ENCODE measurements at places on chromosomes 3 and 15.

DNA sequence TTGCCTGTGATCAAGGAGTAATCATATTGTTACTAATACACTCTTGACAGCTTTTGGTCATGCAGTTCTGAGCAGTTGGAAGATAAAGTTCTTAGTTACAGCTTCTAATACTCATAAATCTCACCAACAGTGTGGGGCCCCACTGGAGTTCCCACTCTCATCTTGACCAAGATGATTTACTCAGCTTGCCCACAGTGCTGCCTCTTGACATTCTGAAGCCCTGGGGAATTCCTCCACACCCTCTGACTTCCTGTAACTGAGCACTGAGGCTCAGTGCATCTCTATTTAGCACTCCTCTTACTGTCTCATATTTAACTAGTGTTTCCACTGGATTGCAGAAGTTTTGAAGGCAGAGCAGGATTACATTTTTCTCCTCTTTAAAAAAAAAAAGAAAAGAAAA lies 1.9 kb upstream of the ARL6IP5 start:
- H3K36me3 ChIP-seq: peaks cover 14% of the 10 kb centered on the region
- peaks cover 64% of the 10 kb centered on the region for H3K4me1 ChIP-seq
- peak overlapping the region; percentile 97 for H3K27ac ChIP-seq

DNA sequence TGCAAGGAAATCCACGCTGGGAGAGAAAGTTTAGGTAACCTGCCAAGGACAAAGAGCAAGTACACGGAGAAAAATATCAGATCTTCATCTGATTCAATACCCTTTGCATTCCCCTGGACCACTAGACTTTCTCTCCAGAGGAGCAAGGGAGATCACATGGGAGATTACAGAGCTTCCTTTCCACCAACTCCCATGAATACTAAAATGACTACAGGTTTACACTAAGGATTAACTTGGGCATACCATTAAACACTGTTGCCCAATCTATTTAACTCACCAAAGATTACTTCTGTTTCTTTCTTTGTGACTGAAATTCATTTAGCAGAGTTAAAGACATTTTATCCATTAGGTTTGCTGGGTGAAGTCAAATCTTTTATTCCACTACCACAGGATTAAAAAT lies 71.2 kb downstream of the RYK start:
- peaks cover 5% of the 10 kb centered on the region for H3K4me1 ChIP-seq
- no peak for DNase-seq

DNA sequence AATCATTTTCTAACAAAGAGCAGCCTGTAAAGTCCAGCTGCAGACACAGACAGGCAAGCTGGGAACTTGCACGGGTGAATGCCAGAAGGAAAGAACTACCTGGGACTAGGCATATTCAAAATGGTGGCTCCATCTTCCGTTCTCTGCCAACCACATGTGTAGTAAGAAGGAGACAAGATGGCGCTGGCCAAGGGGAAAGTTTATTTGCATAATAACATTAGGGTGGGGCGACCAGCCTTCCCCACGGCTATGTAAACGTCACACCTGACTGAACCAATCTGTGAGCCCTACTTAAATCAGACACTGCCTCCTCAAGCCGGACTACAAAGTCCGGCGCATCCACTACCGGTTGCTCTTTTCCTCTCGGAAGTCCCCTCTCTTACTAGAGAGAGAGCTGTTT lies 130.8 kb downstream of the SNRK start:
- no peaks in the 10 kb centered on the region for H3K27me3 ChIP-seq
- no peak for DNase-seq
- no peak overlapping the region for H3K27ac ChIP-seq
- no peak overlapping the region for H3K4me3 ChIP-seq

DNA sequence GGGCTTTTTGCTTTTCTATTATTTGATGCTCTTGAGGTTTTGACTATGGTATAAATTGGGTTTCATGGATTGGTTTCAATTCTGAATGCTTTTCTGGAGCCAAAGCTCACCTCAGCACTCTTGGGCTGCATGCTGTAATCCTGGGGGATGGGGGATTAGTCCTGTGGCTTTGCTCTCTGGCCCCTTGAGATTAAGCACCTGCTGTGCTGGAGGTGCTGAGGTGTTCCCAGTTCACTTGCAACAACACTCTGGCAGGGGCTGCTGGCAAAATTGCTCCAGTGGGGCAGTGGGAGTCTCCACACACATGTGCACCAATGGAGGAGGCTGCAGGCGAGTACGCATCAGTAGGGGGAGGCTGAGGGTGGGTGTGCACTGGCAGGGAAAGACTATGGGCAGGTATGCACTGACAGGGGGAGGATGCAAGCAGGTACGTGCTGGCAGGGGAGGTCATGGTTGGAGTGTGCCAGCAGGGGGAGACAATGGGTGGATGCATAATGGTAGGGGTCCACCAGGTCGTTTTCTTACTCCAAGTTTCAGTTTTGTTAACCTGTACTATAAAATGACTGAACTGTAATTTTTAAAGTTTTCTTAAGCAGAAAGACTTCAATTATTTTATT lies 489.2 kb downstream of the FGF12 start:
- no peak overlapping the region for H3K27ac ChIP-seq
- H3K4me3 ChIP-seq: no peak overlapping the region
- no peaks in the 10 kb centered on the region for H3K27me3 ChIP-seq
- no peaks in the 10 kb centered on the region for H3K36me3 ChIP-seq
- no peak for DNase-seq

- H3K36me3 ChIP-seq: no peaks in the 10 kb centered on the region
- H3K27ac ChIP-seq: no peak overlapping the region
- no peak for DNase-seq
- H3K4me3 ChIP-seq: no peak overlapping the region
- no peaks in the 10 kb centered on the region for H3K4me1 ChIP-seq
- peaks cover 7% of the 10 kb centered on the region for H3K27me3 ChIP-seq
Measured at GRCh38 chr15:51114437-51115119, 19.9 kb upstream of the TNFAIP8L3 start.

DNA sequence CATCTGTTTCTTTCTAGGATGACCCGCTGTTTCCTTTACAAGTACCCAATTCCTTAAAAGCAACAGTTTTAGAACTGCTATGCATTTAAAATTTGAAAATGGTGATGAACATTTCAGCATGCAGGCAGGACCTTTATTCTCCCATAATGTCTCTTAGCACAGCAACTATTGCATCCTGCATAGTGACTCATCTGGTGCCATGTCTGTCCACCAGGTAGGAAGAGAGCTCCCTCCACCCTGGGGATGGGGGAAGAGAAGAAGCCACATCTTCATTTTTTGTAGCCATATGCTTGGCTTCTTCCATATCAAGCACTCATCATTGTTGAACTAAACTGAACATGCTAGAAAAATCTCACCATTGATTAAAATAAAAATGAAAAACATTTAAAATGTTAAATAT lies 9.9 kb downstream of the GPR15 start:
- H3K36me3 ChIP-seq: peaks cover 16% of the 10 kb centered on the region
- H3K27ac ChIP-seq: peak overlapping the region; percentile 83
- H3K4me3 ChIP-seq: no peak overlapping the region

GRCh38 chr15:46091860-46092450 lies 457.1 kb downstream of the SQOR start:
- no peak overlapping the region for H3K4me3 ChIP-seq
- DNase-seq: no peak
- no peaks in the 10 kb centered on the region for H3K27me3 ChIP-seq
- no peaks in the 10 kb centered on the region for H3K4me1 ChIP-seq

DNA sequence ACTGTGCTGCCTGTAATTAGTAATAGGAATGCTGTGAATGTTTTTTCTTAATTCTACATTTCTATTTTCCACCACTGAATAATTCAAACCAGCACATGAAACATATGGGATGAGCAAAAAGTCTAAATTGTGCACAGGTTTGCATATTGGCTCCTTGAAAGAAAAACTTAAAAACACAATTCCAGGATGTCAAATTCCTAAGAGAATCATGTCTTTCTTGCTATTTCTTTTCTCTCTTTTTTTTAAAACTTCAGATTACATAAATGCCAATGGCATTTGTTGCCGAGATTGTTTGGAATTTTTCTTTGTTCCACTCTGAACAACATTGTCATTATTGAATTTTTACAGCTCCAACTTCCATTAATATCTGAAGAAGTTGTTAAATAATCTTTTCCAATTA lies 60.8 kb downstream of the VGLL3 start:
- no peak for DNase-seq
- H3K4me1 ChIP-seq: no peaks in the 10 kb centered on the region
- no peak overlapping the region for H3K4me3 ChIP-seq
- no peaks in the 10 kb centered on the region for H3K27me3 ChIP-seq
- H3K36me3 ChIP-seq: no peaks in the 10 kb centered on the region

- peaks cover 50% of the 10 kb centered on the region for H3K4me1 ChIP-seq
- no peak overlapping the region for H3K27ac ChIP-seq
- DNase-seq: no peak
- H3K27me3 ChIP-seq: no peaks in the 10 kb centered on the region
- H3K36me3 ChIP-seq: peaks cover 15% of the 10 kb centered on the region
Measured at GRCh38 chr15:99708563-99708962, 24.7 kb downstream of the LYSMD4 start.

- H3K4me1 ChIP-seq: peaks cover 5% of the 10 kb centered on the region
- no peak overlapping the region for H3K27ac ChIP-seq
- no peak overlapping the region for H3K4me3 ChIP-seq
- no peaks in the 10 kb centered on the region for H3K36me3 ChIP-seq
Measured at GRCh38 chr3:127819656-127820055, 2.7 kb downstream of the MGLL start.
